Activated effector memory CD4-positive, alpha-beta T cell treated with Interleukin-2 at 50 U/mL for 16 hours (primary cell): ENCODE measurements at places on chromosomes 2 and 18.

DNA sequence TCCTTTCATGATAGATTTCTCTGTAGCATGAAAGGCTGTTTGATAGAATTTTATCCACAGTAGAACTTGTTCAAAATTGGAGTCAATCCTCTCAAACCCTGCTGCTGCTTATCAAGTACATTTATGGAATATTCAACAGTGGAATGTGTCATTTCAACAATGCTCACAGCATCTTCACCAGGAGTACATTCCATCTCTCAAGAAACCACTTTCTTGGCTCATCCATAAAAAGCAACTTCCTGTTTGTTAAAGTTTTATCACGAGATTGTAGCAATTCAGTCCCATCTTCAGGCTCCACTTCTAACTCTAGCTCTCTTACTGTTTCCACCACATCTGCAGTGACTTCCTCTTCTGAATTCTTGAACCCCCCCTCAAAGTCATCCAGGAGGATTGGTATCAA, 29.4 kb downstream of the PDCL3 start:
- no peak for DNase-seq

DNA sequence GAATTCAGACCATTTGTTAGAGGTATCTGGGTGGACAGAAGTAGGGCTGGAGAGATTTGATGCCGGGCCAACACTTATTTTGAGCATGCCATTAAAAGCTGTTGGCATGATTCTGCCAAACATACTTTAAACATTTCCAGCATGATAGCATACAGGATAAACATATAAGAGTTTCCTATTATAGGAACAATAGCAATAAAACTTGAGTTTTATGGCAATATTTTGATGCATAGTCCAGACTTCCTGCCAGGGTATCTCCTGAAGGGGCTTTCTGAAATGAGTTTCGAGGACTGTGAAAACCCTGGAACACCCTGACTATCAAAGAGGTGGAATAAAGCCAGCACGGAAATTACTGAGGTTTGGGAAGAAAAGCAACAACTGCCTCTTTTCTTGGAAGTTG, 1398.0 kb upstream of the NXPH2 start:
- no peak for DNase-seq

- DNase-seq: no peak
Measured at GRCh38 chr2:125455110-125455509, 1200.8 kb upstream of the GYPC start.

- DNase-seq: no peak
Measured at GRCh38 chr2:127585270-127585807, 49.9 kb downstream of the MYO7B start.

- DNase-seq: no peak
Measured at GRCh38 chr2:149575752-149576151, 11.8 kb downstream of the MMADHC start.

- no peak for DNase-seq
Measured at GRCh38 chr2:101121174-101121573, 30.0 kb downstream of the TBC1D8 start.

DNA sequence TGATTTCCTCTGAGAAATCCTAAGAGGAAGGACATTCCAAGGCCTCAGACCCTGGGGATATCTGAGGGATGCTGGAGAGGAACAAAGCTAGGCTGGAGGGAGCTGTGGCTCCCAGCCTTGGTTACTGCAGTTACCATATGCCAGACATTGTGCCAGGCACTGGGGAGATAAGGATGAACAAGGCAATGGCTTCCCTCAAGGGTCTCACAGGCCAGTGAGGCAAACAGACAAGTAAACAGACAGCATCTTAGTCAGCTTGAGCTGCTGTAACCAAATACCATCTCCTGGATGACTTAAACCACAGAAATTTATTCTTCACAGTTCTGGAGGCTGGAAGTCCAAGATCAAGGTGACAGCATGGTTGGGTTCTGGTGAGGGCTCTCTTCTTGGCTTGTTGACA, 91.8 kb downstream of the SKA1 start:
- DNase-seq: no peak

- no peak for DNase-seq
Measured at GRCh38 chr2:1541819-1542475, 128.7 kb downstream of the TPO start.

GRCh38 chr2:183812091-183812490, 687.8 kb downstream of the NUP35 start:
- no peak for DNase-seq

DNA sequence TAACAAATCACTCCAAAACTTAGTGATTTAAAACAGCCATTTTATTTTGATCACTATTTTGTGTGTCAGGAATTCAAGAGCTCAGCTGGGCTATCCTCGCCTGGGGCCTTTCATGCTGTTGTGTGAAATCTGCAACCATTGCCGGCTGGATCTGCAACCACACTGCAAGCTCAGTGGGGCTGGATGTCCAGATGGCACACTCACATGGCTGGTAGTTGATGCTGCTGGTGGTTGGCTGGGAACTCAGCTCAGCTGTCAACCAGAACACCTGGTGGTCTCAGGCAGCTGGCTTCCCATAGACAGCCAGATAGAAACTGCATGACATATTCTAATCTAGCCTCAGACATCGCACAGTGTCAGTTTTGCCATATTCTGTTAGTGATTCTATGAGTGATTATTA, 30.6 kb upstream of the AP1S3 start:
- no peak for DNase-seq

DNA sequence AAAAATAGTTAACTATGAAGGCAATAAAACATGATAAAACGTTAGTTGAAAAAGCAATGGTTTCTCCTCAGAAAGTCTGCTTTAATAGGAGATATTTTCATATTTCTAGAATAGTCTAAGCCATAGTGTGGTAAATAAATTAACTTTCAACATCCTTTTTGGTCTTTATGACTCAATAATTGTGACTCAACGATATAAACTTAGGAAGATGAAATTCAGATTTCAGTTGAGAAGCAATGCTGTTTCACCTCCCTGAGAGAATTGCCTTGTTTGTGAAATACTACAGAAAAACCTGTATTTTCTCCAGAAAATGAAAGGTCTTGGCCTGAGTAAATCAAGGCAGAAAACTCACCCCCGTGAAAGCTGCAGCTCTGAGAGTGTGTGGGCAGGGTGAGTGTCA, 166.9 kb downstream of the ETAA1 start:
- DNase-seq: no peak

DNA sequence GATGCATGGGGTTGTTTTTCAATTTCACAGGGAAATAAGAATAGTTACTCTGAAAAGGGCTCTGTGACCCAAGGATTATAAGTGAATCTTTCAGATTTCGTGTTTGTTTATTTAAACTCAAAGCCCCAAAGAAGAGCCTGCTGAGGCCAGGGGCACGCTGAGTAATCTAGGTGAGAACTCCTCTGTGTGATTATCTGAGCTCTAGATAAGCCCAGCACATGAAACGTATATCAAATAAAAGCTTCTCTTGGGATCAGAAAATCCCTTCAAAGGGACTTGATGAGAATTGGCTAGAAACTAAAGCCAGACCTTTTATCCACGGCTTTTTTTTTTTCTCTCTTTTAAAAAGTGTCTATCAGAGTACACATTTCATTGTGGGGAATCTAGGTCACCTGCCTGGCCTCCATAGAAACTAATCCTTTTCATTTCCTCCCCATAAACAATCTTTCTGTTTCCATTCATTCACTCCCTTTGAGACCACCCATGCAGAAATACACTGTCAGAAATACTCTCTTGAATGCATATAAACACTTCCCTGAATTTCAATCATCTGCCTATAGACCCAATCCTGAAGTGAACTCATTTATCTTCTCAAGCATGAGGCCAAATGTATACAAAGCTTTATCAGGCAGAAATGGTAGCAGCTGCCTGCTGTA, 137.4 kb downstream of the RIT2 start:
- DNase-seq: no peak

DNA sequence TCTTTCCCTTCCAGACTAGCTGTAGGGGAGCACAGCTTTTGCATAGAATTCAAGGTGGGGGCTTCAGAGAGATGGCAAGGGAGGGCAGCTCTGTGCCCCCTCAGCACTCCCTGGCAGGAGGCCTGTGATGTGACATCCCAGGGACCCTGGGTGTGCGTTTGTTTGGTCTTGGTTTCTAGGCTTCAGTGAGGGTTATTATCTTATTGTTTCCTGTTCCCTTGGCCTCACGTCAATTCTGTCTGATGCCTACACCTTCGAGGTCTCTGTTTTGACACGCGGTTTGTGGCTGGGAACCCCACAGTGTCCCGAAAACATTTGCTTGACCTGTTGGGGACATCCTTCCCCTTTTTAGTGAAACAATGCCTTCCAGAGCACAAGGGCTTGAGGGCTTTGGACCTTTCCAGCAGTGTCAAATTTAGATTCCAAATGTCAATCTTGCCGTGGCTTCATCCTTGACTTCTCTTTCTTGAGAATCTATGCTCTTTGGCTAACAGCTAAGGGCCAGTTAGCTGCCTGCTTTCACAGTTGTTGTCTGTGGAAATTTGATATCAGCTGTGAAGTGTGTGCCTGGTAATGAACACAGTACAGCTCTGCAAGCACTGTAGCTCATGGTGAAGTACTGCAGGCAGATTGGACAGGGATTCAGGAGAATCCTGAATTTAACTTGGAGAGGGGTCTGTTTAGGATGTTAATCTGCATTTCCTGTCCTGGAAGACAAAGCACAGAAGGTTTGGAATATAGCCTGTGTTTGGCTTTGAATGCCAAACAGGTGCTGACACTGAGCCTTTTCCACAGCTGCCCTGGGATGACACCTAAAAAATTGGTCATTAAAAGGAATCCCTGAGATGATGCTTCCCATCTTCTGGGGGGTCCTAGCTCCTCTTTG, 108.2 kb upstream of the CXCR4 start:
- DNase-seq: no peak

GRCh38 chr2:172038604-172039003, 38.9 kb downstream of the METAP1D start:
- DNase-seq: no peak
